ENCODE measurements at places on chromosomes 3 and 15.

DNA sequence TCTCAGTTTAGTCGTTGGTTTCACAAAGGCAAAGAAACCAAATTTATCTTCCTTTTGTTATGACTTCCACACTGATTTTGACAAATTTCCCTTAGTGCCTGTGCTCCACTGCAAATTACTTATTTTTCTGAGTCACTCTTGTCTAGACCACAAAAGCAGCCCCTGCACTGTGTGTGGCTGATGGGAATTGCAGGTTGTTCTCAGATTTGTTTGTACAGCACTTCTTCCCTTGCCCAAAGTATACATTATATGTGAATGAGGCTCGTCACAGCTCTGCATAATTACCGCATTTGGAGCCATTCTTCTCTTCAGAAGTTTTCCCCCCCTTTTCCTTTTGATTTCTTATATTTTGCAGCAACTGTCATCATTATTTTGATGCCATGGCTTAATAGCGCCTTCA lies 354.2 kb upstream of the IL12A start:
- DNase-seq = no peak

- no peak for DNase-seq
Observed at GRCh38 chr3:171704002-171704401, 106.3 kb downstream of the PLD1 start.

DNA sequence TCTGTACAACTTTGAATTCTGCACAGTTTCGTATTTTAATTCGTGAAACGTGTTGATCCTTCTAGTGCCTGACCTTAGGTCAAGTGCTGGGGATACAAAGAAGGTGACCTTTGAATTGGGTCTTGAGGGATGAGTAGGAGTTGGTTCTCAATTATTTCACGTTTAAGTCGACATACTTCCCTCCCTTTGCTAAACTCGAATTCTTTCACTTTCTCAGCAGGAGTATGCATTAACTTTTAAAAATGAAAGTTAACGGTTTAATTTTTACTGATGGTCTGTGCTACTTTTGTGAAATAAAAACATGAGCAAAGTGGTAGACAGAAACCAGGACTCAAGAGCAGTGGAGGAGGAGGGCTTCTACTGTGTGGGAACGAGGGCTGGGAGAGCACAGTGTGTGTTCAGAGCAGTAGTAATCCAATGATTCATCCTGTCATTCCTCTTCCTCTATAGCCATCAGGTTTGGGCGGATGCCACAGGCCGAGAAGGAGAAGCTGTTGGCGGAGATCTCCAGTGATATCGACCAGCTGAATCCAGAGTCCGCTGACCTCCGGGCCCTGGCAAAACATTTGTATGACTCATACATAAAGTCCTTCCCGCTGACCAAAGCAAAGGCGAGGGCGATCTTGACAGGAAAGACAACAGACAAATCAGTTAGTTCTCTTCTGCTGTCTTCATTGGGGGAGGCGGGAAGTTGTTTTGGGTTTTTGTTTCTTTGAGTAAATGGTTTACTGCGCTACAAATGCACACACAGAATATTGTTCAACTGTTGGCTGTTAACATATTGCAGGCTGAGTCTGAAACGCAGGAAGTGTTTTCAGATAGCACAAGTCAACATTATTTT lies 78.6 kb upstream of the TSEN2 start:
- DNase-seq = no peak

DNA sequence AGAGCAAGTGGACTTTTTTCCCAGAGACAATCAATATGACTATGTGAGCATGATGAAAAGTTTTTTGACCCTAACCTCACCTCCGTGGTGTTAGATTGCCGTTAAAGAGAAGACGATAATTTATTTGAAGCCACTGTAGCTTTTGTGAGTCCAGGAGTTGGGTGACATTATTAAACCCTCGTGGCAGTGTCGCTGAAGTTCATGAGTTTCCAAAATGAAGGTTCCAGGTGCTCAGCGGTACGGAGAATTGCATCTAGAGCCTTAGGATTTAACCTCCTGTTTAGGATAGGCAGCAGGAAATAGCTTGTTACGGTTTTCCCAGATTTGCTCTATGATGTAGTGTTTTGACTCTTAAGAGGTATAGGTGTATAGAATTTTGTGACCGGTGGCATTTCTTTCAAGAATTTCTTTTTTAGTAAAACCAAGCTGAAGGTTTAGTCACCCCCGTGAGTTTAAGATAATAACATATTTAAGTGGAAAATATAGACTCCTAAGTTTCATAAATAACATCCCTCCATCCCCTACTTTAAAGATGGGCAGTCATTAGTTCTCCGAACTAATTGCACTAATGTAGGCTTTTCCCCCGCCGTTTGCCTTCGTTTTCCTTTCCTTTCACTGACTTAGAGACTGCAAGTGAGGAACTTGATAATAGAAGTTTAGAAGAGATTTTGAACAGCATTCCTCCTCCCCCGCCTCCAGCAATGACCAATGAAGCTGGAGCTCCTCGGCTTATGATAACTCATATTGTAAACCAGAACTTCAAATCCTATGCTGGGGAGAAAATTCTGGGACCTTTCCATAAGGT lies 2.0 kb downstream of the SMC4 start:
- no peak for DNase-seq

- no peak for DNase-seq
Observed at GRCh38 chr3:179702271-179702947, 49.6 kb downstream of the USP13 start.

GRCh38 chr3:80994085-80994665 lies 767.3 kb downstream of the GBE1 start:
- no peak for DNase-seq
